ENCODE measurements at places on chromosomes 12 and 14. TPM values are rescaled to one million over a fixed set of nuclear protein-coding genes. Genes with fewer than 3 reads are reported as not detected.

GRCh38 chr12:64065881-64066451 is 156.1 kb downstream of the KICS2 start:
- no peak overlapping the region for H3K27ac ChIP-seq
- DNase-seq: no peak
- H3K4me3 ChIP-seq: no peak overlapping the region
- peaks cover 21% of the 10 kb centered on the region for H3K36me3 ChIP-seq
- H3K27me3 ChIP-seq: no peaks in the 10 kb centered on the region
- H3K4me1 ChIP-seq: peaks cover 2% of the 10 kb centered on the region

The ENDOU gene
- total RNA-seq: 1.6 TPM

The SOX5 gene
- 23.1 TPM for total RNA-seq

- peak; percentile 50 for DNase-seq
- no peaks in the 10 kb centered on the region for H3K4me1 ChIP-seq
- H3K4me3 ChIP-seq: no peak overlapping the region
- no peaks in the 10 kb centered on the region for H3K36me3 ChIP-seq
- H3K27ac ChIP-seq: no peak overlapping the region
Observed at GRCh38 chr14:95895720-95896119, 19.1 kb downstream of the TUNAR start.

The ZC2HC1C gene
- total RNA-seq: 1.6 TPM

- H3K36me3 ChIP-seq: no peaks in the 10 kb centered on the region
- H3K27me3 ChIP-seq: peaks cover 6% of the 10 kb centered on the region
- DNase-seq: no peak
- H3K27ac ChIP-seq: no peak overlapping the region
- peaks cover 13% of the 10 kb centered on the region for H3K4me1 ChIP-seq
- peak overlapping the region; percentile 91 for H3K4me3 ChIP-seq
Observed at GRCh38 chr12:15787778-15788177, 1.4 kb downstream of the EPS8 start.

DNA sequence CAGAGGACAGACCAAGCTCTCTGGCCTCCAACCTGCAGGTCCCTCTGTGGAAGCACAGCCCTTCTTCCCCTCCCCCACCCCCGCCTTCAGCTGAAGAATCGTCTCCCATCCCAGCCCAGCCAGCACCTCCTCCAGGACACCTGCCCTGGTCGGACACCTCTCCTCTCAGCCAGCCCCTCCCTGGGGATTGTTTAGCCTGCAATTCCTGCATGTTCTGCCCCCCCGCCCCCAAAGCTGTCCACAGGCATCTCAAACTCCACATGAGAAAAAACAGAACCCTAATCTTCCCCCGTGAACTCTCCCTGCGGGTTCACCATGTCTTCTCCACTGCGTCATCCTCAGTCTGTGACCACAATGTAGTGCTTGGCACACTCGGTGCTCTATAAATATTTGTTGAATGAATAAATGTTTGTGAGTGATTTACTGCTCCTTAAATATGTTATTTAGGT is 24.1 kb downstream of the PRIMA1 start:
- no peaks in the 10 kb centered on the region for H3K36me3 ChIP-seq
- H3K4me1 ChIP-seq: no peaks in the 10 kb centered on the region
- H3K27me3 ChIP-seq: peaks cover 6% of the 10 kb centered on the region
- no peak overlapping the region for H3K27ac ChIP-seq
- no peak overlapping the region for H3K4me3 ChIP-seq
- DNase-seq: no peak

GRCh38 chr12:86256163-86256562 is at the start of gene MGAT4C:
TSS of gene MGAT4C (minus strand) at chr12:86256391.
- DNase-seq: no peak
- H3K27ac ChIP-seq: no peak within 1 kb of the TSS
- no peaks in the 10 kb centered on the region for H3K36me3 ChIP-seq
- H3K4me1 ChIP-seq: no peaks in the 10 kb centered on the region
- H3K4me3 ChIP-seq: no peak within 1 kb of the TSS

The FOS gene
- total RNA-seq: 41.5 TPM

- no peak for DNase-seq
- no peak overlapping the region for H3K4me3 ChIP-seq
- no peaks in the 10 kb centered on the region for H3K4me1 ChIP-seq
- H3K27ac ChIP-seq: no peak overlapping the region
- no peaks in the 10 kb centered on the region for H3K36me3 ChIP-seq
- peaks cover 2% of the 10 kb centered on the region for H3K27me3 ChIP-seq
Observed at GRCh38 chr14:97785495-97785894, 988.3 kb downstream of the VRK1 start.

The WIF1 gene
- total RNA-seq: not detected

DNA sequence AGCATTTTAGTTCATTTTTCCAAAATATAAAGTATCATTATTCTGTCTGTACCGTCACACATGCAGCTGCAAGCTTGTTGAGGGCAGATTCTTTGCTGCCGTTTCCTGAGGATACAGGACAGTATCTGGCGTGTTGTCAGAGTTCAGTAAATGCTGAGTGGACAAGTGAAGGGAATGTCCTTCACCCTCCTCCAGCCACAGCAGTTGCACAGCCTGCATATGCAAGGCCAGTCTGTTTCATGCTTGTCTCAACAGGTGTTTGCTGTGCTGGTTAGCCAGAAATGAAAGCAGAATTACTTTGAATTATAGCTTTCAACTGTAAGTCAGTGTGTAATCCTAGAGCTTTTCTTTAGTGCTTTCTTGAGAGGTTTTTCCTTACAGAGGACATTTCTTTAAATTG is 36.5 kb downstream of the TDP1 start:
- H3K4me3 ChIP-seq: no peak overlapping the region
- no peak for DNase-seq
- H3K27me3 ChIP-seq: no peaks in the 10 kb centered on the region
- no peak overlapping the region for H3K27ac ChIP-seq

The P2RX2 gene
- total RNA-seq: not detected

- peaks cover 7% of the 10 kb centered on the region for H3K4me1 ChIP-seq
- no peak for DNase-seq
- no peaks in the 10 kb centered on the region for H3K36me3 ChIP-seq
- peaks cover 2% of the 10 kb centered on the region for H3K27me3 ChIP-seq
- H3K27ac ChIP-seq: no peak overlapping the region
Observed at GRCh38 chr12:229441-230191, 15.7 kb upstream of the SLC6A12 start.

DNA sequence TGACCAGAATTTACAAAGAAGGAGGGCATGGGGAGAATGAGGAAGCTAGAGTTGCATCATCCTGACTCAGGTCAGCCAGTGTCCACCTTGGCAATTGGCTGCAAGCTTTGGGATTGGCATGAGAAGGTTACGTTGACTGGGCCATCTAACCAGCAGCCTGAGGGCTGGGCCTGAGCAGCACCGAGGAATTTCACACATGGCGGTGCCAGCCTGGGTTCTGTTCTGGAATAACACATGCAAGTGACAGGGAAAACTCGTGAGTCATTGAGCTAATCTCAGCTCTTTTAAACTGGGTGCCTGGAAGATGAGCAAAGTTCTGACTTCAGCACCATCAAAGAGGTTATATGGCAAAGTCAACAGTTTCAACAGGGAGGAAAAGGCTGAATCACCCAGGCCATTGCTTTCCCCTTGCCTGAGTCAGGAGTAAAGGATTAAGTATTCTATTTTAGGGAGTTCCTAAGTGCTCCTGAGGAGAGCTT is 543.2 kb upstream of the TBX3 start:
- H3K4me1 ChIP-seq: no peaks in the 10 kb centered on the region
- no peak overlapping the region for H3K27ac ChIP-seq
- H3K27me3 ChIP-seq: peaks cover 3% of the 10 kb centered on the region
- H3K36me3 ChIP-seq: no peaks in the 10 kb centered on the region
- no peak for DNase-seq
- H3K4me3 ChIP-seq: no peak overlapping the region

GRCh38 chr14:32109676-32110547 is 32.8 kb downstream of the ARHGAP5 start:
- DNase-seq: no peak
- peaks cover 1% of the 10 kb centered on the region for H3K27me3 ChIP-seq
- H3K4me1 ChIP-seq: no peaks in the 10 kb centered on the region
- H3K27ac ChIP-seq: no peak overlapping the region
- no peaks in the 10 kb centered on the region for H3K36me3 ChIP-seq
- H3K4me3 ChIP-seq: no peak overlapping the region

DNA sequence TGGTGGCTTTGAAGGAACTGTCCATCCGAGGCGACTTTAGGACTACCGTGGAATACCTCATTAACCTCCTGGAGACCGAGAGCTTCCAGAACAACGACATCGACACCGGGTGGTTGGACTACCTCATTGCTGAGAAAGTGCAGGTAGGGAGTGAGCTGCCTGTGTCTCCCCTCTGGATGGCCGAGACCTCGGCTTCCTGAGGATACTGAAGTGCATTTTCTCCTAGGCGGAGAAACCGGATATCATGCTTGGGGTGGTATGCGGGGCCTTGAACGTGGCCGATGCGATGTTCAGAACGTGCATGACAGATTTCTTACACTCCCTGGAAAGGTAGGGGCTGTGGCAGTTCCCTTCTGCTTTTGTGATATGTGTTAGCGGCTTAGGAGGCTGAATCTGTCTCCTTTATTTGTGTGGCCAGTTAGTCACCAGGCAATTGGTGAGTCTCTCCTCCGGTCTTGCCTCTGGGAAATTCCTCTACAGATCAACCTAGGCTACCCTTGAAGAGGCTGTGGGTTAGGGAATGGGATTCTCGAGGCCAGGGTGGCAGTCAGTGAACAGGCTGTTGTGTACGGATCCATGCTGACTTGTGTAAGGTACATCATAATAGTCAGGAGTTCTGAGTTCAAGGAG is 75.3 kb downstream of the ACACB start:
- H3K36me3 ChIP-seq: no peaks in the 10 kb centered on the region
- no peak overlapping the region for H3K27ac ChIP-seq
- no peaks in the 10 kb centered on the region for H3K4me1 ChIP-seq
- H3K27me3 ChIP-seq: peaks cover 2% of the 10 kb centered on the region
- H3K4me3 ChIP-seq: no peak overlapping the region

DNA sequence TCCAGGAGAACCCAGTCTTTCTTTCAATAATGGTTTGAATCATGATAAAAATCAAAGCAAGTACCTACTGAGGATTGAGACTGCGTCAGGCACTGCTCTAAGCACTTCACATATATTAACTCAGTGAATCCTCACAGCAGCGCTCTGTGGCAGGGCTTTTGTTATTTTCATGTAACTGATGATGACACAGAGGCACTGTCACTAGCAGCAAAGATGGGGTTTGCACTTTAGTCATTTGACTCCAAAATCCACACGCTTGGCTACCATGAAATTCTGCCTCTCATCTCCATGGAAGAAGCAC is 98.8 kb upstream of the GSC start:
- no peak overlapping the region for H3K4me3 ChIP-seq
- H3K36me3 ChIP-seq: no peaks in the 10 kb centered on the region

The DLST gene
- total RNA-seq: 125 TPM

The CLEC1A gene
- 29.3 TPM for total RNA-seq

GRCh38 chr12:76106631-76107030 is 22.1 kb upstream of the NAP1L1 start:
- H3K36me3 ChIP-seq: no peaks in the 10 kb centered on the region
- H3K27ac ChIP-seq: no peak overlapping the region
- H3K4me3 ChIP-seq: no peak overlapping the region
- peaks cover 3% of the 10 kb centered on the region for H3K4me1 ChIP-seq

- H3K4me3 ChIP-seq: no peak overlapping the region
- H3K4me1 ChIP-seq: peaks cover 8% of the 10 kb centered on the region
- DNase-seq: no peak
- no peaks in the 10 kb centered on the region for H3K36me3 ChIP-seq
- no peak overlapping the region for H3K27ac ChIP-seq
Observed at GRCh38 chr12:65611396-65611795, 212.9 kb upstream of the HMGA2 start.

DNA sequence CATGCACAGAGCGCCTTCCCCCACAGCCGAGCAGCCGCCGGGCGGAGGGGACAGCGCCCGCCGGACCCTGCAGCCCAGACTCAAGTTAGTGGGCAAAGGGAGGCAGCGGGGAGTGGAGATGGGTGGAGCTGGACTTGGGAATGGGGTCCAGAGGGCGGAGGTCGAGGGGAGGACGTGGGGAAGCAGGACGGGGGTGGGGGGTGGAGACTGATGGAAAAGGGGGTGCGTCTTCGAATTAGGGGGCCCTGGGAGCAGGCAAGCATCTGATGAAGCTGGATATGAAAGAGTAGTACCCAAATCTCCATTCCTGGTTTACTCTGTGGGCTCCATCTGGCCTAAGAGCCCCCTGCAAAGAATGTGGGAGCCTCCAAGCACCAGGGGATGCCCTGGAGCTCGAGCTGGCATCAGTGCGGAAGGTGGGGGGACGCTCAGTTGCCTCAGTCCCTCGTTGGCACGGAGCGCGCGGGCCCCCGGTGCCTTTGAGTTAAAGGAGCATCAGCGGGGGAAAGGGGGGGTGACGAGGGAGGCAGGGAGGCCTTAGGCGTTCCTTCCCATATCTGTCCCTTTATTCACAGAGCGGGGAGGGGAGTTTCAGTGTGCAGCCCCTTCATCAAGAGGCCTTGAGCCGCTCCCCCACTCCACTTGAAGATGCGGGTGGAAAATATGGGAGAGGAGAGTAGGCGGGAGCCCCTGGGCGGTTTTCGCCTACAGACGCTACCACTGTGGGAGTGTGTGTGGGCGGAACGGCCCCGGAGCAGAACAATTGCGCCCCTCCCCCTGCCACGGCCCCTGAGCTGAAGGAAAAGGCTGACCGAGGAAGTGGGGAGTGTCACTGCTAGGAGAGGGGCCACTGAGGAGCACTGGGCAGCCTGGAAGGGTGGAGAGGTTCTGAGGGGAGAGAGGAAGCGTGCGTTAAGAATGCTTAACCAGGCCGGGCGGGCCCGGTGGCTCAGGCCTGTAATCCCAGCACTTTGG is 644 bp downstream of the NAB2 start:
- peaks cover 21% of the 10 kb centered on the region for H3K36me3 ChIP-seq
- H3K4me1 ChIP-seq: peaks cover 35% of the 10 kb centered on the region
- H3K27me3 ChIP-seq: peaks cover 39% of the 10 kb centered on the region
- peak overlapping the region; percentile 67 for H3K27ac ChIP-seq
- DNase-seq: peak; percentile 63

GRCh38 chr14:76376878-76377734 is 1.2 kb downstream of the ESRRB start:
- H3K27me3 ChIP-seq: peaks cover 15% of the 10 kb centered on the region
- H3K36me3 ChIP-seq: no peaks in the 10 kb centered on the region
- peak overlapping the region; percentile 85 for H3K4me3 ChIP-seq
- H3K27ac ChIP-seq: no peak overlapping the region
- DNase-seq: no peak
- H3K4me1 ChIP-seq: peaks cover 9% of the 10 kb centered on the region

The DPY19L2 gene
- total RNA-seq: 16.4 TPM

GRCh38 chr12:88325076-88325815 is 183.1 kb downstream of the TMTC3 start:
- no peak overlapping the region for H3K4me3 ChIP-seq
- H3K27ac ChIP-seq: no peak overlapping the region
- H3K36me3 ChIP-seq: no peaks in the 10 kb centered on the region
- DNase-seq: no peak
- peaks cover 2% of the 10 kb centered on the region for H3K4me1 ChIP-seq
- no peaks in the 10 kb centered on the region for H3K27me3 ChIP-seq

DNA sequence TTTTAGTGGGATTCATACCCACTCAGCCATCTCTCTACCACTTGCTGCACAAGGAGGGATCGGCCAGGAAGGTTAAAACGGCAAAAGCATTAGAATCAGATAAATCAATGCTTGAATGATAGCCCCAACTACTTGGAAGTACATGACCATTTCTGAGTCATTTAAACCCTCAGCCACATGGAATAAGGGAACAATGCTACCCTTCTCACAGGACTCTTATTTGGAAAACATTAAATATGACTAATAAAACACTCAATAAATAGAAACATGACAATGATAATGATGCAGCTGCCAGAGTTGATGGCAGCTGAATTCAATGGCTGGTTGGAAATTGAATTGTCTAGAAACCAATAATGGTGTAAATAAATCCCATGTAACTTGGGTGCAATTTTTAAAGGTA is 165.4 kb downstream of the FLRT2 start:
- H3K4me3 ChIP-seq: no peak overlapping the region
- DNase-seq: no peak
- no peak overlapping the region for H3K27ac ChIP-seq
- no peaks in the 10 kb centered on the region for H3K4me1 ChIP-seq
- no peaks in the 10 kb centered on the region for H3K36me3 ChIP-seq

Data from endothelial cell (in vitro differentiated cells).